NCI-H2081 treated with DMSO at 0.1 percent for 48 hours (cell line): ENCODE measurements at places on chromosomes 4 and X.
A peak's percentile ranks its signal among the peaks of the same experiment; 100 is the strongest.

GRCh38 chrX:2647627-2648026 is 43.5 kb upstream of the CD99 start:
- DNase-seq: no peak

- no peak for DNase-seq
Observed at GRCh38 chrX:50403903-50404302, 66.7 kb downstream of the DGKK start.

GRCh38 chr4:25007598-25007997 is 23.1 kb downstream of the LGI2 start:
- DNase-seq: no peak

DNA sequence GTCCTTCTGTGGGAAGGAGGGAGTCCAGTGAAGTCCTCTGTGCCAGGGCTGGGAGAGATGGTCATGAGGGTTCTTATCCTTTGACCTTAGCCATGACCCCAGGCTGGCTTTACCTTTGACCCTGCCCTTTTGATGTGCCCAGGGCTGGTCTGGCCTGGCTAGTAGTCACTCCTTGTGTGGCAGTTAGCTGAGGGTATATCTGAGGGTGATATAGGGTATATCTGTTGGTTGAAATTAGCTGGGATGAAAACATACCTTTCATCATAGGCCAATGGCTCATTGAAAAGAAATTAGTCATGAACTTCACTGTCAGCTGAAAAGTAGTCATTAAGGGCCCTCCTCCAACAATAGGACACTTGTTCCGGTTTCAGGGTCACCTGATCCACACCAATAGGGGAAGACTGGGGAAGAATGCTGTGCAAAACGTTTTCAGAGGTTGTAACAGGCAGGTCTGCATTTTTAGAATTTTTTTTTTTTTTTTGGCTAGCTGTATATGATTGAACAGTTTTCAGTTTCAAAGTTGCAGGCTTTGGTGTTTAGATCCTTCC is 74.6 kb upstream of the STOX2 start:
- no peak for DNase-seq

DNA sequence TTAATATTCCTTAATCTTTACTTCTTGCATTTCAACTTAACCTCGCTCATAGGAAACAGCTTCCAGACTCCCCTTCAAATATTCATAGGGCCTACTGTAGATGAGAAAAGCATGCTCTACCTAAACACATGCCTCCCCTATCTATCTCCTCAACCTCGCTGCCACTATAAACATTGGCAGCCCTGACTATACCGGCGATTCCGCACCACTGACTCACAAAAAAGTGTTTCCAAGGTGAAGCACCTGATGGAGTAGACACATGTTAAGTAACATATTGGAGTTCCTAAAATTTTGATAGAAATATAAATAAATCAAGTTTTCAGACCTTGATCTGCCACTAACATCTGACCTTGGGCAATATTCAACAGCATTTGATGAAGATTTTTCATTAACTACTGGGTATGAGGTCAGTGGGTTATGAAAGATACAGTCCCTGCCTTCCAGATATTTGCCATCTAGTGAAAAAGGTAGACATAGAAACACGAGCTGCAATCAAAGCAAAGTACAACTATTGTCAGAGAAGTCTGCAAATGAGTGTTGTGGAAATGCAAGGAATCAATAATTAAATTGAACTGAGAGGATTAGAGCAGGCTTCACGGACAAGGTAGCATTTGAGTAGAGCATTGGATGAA is 184.2 kb downstream of the MAML3 start:
- no peak for DNase-seq

DNA sequence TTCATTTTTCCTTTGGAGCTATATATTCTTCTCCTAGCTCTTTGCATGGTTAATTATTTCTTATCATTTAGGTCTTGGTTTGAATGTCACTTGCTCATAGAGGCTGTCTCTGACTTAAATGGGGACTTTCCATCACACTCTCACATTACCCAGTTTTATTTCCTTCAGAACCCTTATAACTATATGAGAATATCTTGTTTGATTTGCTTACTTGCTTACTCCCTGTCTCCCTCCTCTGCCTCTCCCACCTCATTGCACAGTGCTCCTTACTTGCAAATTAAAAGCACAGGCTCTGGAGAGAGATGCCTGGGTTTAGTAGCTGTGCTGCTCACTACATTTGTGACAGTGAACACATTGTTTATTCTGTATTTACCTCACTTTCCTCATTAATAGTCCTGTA is 174.6 kb downstream of the SOWAHB start:
- no peak for DNase-seq

GRCh38 chrX:47690175-47690574 is 31.2 kb upstream of the UXT start:
- no peak for DNase-seq

DNA sequence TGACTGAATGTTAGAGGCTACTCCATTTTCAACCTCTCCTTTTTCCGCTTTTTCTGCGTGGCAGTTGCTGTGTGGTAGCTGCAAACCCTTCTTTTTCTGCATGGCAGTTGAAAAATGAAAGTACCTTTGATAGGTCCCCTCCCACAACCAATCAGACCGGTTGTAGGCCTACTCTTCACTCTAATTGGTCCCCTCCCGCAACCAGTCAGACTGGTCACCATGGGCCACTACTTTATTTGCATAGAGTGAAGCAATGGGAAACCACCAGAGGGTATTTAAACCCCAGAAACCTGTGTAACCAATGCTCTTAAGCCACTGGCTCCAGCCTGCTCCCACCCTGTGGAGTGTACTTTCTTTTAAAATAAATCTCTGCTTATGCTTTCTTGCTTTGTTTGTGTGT is 877.8 kb downstream of the FAM133A start:
- DNase-seq: no peak

DNA sequence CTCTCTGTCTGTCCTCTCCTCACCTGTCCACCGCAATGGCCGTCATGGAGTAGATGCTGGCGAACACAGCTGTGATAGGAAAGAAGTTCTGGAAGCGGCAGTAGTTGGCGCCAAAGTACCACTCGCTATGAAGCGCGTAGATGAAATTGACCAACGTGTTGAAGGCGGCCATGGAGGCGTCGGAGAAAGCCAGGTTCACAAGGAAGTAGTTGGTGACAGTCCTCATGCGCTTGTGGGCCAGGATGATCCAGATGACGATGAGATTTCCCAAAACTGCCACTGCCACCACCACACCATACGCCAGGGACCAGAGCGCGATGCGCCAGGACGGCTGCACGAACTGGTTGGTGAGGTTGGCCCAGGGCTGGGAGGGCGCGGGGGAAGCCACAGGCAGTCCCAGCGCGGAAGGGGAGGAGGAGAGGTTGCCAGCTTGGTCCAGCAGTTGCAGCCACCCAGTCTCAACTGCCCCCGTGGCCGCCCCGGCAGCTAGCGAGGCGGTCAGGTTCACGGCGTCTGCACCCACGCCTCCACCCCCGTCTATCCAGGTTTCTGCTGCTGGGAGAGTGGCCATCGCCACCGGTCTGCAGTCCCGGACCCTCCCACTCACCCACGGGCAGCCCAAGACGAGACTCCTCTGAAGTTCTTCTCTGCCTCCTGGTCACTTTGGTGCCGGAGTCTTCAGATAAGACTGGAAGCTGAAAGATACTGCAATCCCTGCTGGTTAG is 518 bp downstream of the TACR3 start:
- DNase-seq: no peak

DNA sequence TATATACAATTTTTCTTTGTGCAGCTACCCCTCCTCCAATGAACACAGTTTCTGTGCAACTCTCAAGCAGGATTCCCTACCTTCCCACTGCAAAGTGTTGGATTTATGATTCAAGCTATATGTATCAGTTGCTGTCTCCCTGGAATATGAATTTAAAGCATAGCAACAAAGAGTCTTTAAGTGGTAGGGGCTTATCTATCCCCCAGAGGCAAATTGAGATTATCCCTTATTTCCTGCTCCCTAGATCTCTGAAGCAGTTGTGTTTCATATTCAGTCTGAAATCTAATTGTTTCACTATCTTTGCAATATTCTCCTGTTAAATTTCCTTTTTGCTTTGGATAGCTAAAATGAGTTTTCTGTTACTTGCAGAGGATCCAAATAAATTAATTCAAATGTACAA is 263.0 kb downstream of the IQCM start:
- DNase-seq: no peak

GRCh38 chr4:123976285-123976684 is 579.7 kb downstream of the SPRY1 start:
- peak; percentile 64 for DNase-seq

GRCh38 chr4:5750946-5751665 is 40.1 kb downstream of the EVC start:
- DNase-seq: no peak

DNA sequence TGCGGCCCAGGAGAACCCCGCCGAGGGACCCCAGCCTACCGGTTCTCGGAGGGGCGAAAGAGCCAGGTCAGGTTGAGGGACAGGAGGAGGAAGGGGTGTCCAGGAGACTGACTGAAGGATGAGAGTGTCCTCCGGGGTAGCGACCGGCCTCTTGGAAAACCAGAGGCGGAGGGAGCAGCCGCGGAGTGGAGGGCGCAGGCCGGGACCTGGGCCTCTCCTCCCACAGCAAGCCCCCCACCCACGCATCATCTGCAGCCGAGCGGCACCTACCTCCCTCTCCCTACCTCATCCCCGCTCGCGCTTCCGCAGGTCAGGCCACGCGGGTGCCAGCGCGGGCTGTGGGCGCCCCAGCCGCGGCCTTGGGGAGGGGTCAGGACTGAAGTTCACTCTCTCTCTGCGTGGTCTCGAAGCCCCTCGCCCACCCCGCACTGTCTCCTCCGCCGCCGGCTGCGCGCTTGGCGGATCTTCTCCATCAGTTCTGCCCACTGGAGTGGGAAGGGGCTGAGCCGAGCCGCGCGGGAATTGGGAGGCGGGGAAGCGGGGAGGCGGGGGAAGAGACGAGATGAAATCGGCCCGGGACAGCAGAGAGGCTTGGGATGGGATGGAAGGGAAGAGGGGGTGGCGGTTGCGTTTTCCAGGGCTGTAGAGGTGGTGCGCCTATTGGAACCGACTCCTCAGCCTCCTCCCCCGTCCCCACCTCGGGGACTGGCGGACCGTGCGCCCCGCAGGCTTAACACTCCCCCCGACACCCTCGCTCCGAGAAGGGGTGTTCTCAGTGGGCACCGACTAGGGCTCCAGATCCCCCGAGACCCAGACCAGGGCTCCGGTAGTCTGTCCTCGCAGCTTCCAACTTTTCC is 1.8 kb downstream of the NLGN4X start:
- no peak for DNase-seq

GRCh38 chr4:38987491-38987890 is 44.7 kb downstream of the TMEM156 start:
- no peak for DNase-seq

DNA sequence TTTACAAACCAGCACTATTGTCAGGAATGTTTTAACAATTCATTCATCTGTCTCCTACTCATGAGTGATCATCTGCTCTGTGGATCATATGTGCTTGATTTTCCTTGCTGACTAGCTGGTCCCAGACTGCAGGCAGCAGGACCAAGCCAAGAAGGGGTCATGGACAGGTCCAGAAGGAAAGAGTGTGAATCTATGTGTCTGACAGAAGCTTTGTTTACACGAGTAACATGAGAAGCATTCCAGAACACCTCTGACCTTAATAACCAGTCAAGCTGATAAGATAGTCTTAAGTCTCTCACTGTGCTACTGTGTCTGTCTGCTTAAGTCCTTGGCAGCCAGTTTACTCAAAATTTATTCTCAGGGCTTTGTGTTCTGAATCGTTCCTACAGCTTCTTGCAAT is 39.0 kb downstream of the GUCY1A1 start:
- no peak for DNase-seq

- DNase-seq: no peak
Observed at GRCh38 chr4:123408471-123409084, 12.0 kb downstream of the SPRY1 start.

DNA sequence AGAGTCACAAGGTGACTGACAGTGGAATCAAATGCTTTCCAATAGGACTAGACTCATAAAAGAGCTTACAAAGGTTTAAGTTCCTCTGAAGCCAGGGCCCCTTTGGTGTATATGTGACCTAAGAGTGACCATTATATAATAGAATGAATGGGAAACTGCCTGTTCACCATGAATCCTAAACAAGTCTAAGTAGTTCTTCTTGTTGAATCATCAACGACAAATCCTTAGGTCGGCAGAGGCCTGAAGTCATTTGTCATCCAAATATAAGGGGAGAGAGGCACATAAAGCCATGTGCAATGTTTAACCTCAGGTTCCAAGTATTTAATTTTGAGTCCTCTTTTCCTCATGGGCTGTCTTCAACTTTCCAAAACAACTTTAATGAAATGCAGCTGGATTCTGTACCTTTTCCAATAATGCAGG is 122.4 kb downstream of the RASL11B start:
- DNase-seq: no peak

DNA sequence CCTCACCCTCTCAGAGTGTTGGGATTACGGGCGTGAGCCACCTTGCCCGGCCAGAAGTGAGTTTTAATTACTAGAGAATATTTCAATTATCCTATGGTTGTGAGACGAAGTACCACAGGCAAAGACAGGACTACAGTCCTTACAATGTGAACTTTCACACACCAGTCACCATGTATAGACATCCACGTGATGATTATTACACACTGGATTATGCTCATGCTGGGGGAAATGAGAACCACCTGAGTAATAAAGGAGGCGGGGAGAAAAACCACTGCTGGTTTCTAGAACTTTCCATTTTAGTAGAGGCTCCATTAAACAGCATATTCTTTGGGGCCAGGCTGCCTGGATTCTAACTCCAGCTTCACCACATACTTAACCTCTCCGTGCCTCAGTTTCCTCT is 42.5 kb upstream of the TLR2 start:
- no peak for DNase-seq

- DNase-seq: peak; percentile 87
Observed at GRCh38 chr4:40842318-40842717, 92.6 kb downstream of the NSUN7 start.

GRCh38 chrX:2434270-2435163 is 66.3 kb downstream of the DHRSX start:
- no peak for DNase-seq

- DNase-seq: no peak
Observed at GRCh38 chr4:30538794-30539193, 181.4 kb upstream of the PCDH7 start.

GRCh38 chrX:34557733-34558132 is 99.4 kb downstream of the TMEM47 start:
- DNase-seq: no peak

GRCh38 chr4:89136525-89136924 is 25.2 kb downstream of the TIGD2 start:
- DNase-seq: no peak

GRCh38 chrX:23811108-23811651 is 28.2 kb downstream of the SAT1 start:
- no peak for DNase-seq

GRCh38 chr4:163781726-163782125 is 287.2 kb downstream of the TMA16 start:
- DNase-seq: no peak

GRCh38 chr4:2040391-2041238 is 18.5 kb upstream of the NAT8L start:
- no peak for DNase-seq

DNA sequence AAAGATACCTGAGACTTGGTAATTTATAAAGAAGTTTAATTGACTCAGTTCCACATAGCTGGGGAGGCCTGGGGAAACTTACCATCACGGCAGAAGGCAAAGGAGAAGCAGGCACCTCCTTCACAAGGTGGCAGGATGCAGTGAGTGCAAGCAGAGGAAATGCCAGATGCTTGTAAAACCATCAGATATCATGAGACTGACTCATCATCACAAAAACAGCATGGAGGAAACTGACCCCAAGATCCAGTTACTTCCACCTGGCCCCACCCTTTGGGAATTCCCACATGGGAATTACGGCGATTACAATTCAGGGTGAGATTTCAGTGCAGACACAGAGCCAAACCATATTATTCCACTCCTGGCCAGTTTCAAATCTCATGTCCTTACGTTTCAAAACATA is 514.7 kb upstream of the SPANXN1 start:
- no peak for DNase-seq
